ENCODE measurements at places on chromosomes 13 and 19. TPM values are rescaled to one million over a fixed set of nuclear protein-coding genes. Genes with fewer than 3 reads are reported as not detected.

GRCh38 chr19:35780058-35780457 is 4.7 kb downstream of the ARHGAP33 start:
- no peak overlapping the region for H3K4me3 ChIP-seq
- H3K27ac ChIP-seq = no peak overlapping the region

The CERS1 gene
- 4.4 TPM for total RNA-seq

DNA sequence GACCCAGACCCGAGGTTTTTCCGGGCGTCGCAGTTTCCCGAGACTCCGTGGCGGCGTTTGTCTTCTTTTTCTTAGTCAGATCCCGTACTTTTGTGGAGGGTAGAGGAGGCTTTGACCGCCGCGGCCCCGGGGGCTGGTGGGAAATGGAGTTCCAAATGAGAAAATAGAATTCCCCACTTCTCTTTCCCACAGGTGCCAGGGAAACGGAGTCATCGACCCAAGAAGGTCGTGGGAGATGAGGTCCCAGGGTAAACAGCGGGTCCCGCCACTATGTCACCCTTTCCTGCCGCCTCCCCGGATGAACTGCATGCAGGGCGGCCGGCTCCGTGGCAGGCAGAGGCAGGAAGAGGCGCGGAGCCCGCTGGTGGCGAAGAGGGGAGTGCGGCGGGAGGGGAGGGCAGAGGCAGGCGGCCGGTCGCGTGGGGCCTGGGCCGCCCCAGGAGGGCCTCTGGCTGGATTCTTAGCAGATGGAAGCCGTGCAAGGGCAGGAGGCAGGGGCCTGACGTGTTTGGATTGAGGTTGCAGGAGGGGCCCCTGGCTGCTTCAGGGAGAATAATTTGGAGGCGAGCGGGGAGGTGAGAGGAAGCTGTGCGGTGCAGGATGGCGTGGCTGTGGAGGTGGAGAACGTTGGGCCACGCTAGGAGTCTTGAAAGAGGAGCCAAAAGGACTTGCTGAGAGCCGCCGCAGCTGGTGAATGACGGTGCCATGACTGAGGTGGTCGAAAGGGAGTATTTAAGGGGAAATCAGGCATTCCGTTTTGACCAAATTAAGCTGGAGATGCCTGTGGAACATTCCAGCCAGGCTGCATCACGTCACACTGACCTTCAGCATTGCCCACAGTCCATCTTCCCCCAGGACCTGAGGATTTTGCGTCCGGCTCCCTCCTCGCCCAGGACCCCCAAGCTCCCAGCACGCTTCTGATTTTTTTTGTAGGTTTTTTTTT is 11.7 kb downstream of the CYTH2 start:
- no peak overlapping the region for H3K27ac ChIP-seq
- DNase-seq = no peak
- H3K4me1 ChIP-seq = peaks cover 13% of the 10 kb centered on the region
- no peaks in the 10 kb centered on the region for H3K27me3 ChIP-seq

DNA sequence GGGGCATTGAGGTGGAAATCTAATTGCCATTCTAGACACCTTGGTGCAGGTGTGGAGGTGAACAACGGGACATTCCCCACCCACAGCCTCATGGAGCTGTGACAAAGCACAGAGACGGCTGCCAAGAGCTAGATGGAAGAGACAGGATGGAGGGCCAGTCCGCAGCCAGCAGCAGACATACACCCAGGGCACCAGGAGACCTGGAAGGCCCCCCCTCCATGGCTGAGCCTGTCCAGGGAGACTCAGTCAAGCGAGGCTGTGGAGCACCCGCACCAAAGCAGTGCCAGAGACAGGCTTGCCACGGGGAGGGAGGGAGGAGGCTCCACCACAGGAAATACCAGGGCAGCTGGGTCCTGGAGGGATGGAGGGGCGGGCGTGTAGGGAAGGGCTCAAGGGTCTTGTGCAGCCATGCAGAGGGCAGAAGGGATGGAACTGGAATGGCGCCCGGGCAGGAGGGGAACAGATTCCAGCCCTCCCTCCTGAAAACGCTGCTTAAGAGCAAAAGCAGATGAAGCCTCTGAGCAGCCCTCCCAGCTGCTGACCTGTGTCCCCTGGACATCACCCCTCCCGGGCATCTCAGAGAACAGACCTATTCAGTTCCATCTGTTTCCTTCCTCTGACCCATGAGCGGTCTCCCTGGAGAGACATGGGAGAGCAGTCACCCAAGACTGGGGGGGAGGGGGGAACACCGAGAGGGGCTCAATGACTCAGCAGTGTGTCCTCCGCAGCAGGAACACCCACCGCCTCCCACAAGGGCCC is 14.4 kb downstream of the EPS15L1 start:
- H3K36me3 ChIP-seq = peaks cover 4% of the 10 kb centered on the region
- peaks cover 23% of the 10 kb centered on the region for H3K4me1 ChIP-seq
- H3K27me3 ChIP-seq = no peaks in the 10 kb centered on the region
- H3K27ac ChIP-seq = no peak overlapping the region
- no peak for DNase-seq

The PNMA8C gene
- total RNA-seq = not detected

GRCh38 chr13:51495316-51495715 is 42.5 kb upstream of the INTS6 start:
- peaks cover 12% of the 10 kb centered on the region for H3K27me3 ChIP-seq
- H3K4me3 ChIP-seq = no peak overlapping the region
- H3K36me3 ChIP-seq = no peaks in the 10 kb centered on the region
- H3K4me1 ChIP-seq = no peaks in the 10 kb centered on the region
- DNase-seq = no peak
- no peak overlapping the region for H3K27ac ChIP-seq

The ATXN8OS gene
- not detected for total RNA-seq

- H3K4me1 ChIP-seq = no peaks in the 10 kb centered on the region
- no peak for DNase-seq
- H3K36me3 ChIP-seq = no peaks in the 10 kb centered on the region
- H3K27me3 ChIP-seq = peaks cover 5% of the 10 kb centered on the region
Observed at GRCh38 chr13:110471833-110472162, 89.7 kb downstream of the RAB20 start.

DNA sequence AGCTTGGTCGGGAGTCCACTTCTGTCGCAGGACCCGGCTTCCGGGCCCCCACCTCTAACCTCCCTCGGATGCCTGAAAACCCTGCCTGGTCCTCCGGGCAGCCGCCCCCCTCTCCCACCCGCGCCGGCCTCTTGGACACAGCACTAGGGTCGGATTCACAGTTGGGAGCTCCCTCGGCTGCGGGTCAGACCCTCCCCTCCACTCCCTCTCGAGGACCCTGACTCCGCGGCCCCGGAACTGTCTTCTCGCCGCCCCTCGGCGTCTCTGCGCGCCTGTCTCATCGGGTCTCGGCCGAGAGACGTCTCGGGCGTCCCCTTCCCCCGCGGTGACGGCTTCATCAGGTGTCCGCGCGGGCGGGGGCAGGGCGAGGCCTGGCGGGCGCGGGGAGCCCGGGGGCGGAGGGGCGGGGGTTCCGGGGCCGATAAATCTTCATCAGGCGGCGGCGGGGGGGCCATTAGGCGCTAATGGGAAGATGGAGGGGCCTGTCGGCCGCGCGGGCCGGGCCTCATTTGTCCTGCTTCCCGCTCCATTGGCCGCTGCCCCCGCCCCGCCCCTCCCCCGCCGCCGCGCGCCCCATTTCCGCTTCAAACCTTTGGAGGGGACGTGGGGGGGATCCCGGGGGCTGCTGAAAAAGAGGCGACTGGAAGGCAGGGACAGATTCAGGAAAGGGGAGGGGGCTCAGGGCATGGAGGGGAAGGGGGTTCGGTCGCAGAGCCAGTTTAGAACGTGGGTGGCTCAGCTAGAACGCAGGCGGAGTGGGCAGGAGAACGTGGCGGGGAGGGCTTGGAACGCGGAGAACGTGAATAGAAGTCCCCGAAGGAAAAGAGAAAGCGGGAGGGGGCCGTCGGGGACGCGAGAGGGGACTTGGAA is 11.8 kb upstream of the ERFL start:
- H3K4me3 ChIP-seq = peak overlapping the region; percentile 66
- H3K4me1 ChIP-seq = peaks cover 14% of the 10 kb centered on the region
- DNase-seq = no peak
- peaks cover 36% of the 10 kb centered on the region for H3K27me3 ChIP-seq
- H3K36me3 ChIP-seq = peaks cover 15% of the 10 kb centered on the region

- peaks cover 8% of the 10 kb centered on the region for H3K4me1 ChIP-seq
- H3K4me3 ChIP-seq = no peak overlapping the region
- peak; percentile 17 for DNase-seq
- no peaks in the 10 kb centered on the region for H3K36me3 ChIP-seq
- H3K27me3 ChIP-seq = no peaks in the 10 kb centered on the region
Observed at GRCh38 chr13:36850790-36851438, 31.9 kb downstream of the RFXAP start.

Measured in Calu3 (cell line).